OCI-M1 (cell line): ENCODE measurements at places on chromosomes 12 and 14.

DNA sequence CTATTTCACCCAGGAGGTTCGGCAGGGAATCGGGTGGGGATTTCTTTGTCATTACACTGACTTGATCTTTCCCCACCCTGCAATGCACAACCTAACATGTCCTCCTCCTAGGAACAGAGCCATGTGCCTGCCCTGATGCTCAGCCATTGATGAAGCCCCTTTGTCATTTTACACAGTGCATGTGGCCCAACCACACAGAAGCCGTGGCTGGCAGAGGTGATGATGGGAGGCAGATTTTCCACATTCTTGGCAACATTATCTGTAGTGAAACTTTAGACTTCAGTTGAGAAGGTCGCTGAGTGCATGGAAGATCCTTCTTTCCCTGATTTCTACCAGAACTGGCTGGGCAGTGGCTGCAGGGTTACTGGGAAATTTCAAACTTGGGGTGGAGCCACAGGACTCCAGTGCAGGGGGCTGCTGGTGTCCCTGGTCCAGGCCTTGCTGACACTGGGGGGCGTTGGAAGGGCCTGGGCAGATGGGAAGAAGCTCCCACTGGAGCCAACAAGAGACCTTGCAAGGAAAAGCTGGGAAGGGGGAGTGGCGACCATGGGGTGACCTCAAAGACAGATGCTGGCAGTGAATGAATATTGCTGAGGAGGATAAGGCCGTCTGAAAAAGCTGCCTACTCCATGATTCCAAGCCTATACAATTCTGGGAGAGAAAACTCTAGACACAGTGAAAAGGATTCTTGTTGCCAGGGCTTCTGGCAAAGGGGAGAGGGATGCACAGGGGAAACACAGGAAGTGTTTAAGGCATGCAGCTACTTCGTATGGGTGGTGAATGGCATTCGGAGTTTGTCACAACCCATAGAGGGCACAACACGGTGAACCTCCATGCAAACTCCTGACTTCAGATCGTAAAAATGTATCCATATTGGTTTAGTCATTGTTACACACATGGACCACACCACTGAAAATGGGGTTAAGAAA is 41.8 kb upstream of the P2RX7 start:
- no peak for DNase-seq

- no peak for DNase-seq
Measured at GRCh38 chr12:94416613-94417012, 43.1 kb downstream of the CEP83 start.

- DNase-seq: no peak
Measured at GRCh38 chr12:19642345-19642744, 203.1 kb downstream of the AEBP2 start.

GRCh38 chr12:108193917-108194316 is 64.8 kb downstream of the WSCD2 start:
- DNase-seq: peak; percentile 55

- DNase-seq: no peak
Measured at GRCh38 chr14:93099196-93099595, 16.5 kb downstream of the ITPK1 start.
